Progenitor cell of endocrine pancreas (in vitro differentiated cells): ENCODE measurements at places on chromosomes 16 and 17. TPM values are rescaled to one million over a fixed set of nuclear protein-coding genes. Genes with fewer than 3 reads are reported as not detected.

The PSME3 gene
- total RNA-seq = 121 and 129 TPM in 2 replicates

The FSCN2 gene
- total RNA-seq = 4.8 and 5.3 TPM in 2 replicates

The CSH1 gene
- not detected in 2 replicates for total RNA-seq

The CNTNAP4 gene
- total RNA-seq = 0.33 and 0.74 TPM in 2 replicates

The GNG13 gene
- not detected in 2 replicates for total RNA-seq

The RAB37 gene
- total RNA-seq = 3.2 TPM in 2 replicates

The NOXO1 gene
- 0.93 and 1.5 TPM in 2 replicates for total RNA-seq

DNA sequence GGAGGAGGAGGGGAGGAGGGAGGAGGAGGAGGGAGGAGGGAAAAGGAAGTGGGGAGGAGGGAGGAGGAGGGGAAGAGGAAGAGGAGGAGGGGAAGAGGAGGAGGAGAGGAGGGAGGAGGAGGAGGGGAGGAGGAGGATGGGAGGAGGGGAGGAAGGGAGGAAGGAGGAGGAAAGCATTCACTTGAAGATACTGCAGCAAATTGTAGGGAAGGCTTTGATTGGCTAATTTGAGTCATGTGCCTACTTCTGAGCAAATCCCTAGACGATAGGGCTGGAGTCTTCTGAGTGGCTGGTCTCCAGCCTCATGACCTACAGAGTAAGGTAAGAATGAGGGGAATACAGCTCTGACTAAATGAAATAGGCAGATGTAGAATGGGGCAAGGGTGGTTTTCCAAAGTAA lies 783.2 kb upstream of the RBFOX1 start:
- DNase-seq = no peak
- no peak overlapping the region for H3K4me3 ChIP-seq
- no peaks in the 10 kb centered on the region for H3K36me3 ChIP-seq
- H3K4me1 ChIP-seq = no peaks in the 10 kb centered on the region

GRCh38 chr16:11012841-11013240 lies 68.5 kb downstream of the CLEC16A start:
- no peak for DNase-seq
- H3K27me3 ChIP-seq = no peaks in the 10 kb centered on the region
- peaks cover 3% of the 10 kb centered on the region for H3K4me1 ChIP-seq
- H3K4me3 ChIP-seq = no peak overlapping the region
- H3K36me3 ChIP-seq = peaks cover 11% of the 10 kb centered on the region
- H3K27ac ChIP-seq = no peak overlapping the region

GRCh38 chr17:58446086-58446485 lies 28.8 kb upstream of the RNF43 start:
- no peaks in the 10 kb centered on the region for H3K4me1 ChIP-seq
- no peak overlapping the region for H3K4me3 ChIP-seq
- DNase-seq = no peak
- no peaks in the 10 kb centered on the region for H3K36me3 ChIP-seq
- peaks cover 19% of the 10 kb centered on the region for H3K27me3 ChIP-seq

GRCh38 chr17:76039121-76039520 lies 12.0 kb upstream of the EVPL start:
- H3K36me3 ChIP-seq = peaks cover 24% of the 10 kb centered on the region
- DNase-seq = no peak
- no peaks in the 10 kb centered on the region for H3K27me3 ChIP-seq
- no peaks in the 10 kb centered on the region for H3K4me1 ChIP-seq

GRCh38 chr17:34377078-34377823 lies 14.2 kb upstream of the CCL1 start:
- H3K27ac ChIP-seq = no peak overlapping the region
- no peaks in the 10 kb centered on the region for H3K36me3 ChIP-seq
- H3K27me3 ChIP-seq = peaks cover 2% of the 10 kb centered on the region
- no peak for DNase-seq
- H3K4me1 ChIP-seq = peaks cover 11% of the 10 kb centered on the region
- H3K4me3 ChIP-seq = no peak overlapping the region

GRCh38 chr17:21475571-21475970 lies 99.4 kb downstream of the KCNJ12 start:
- no peak for DNase-seq
- H3K36me3 ChIP-seq = no peaks in the 10 kb centered on the region
- H3K27me3 ChIP-seq = peaks cover 78% of the 10 kb centered on the region
- no peak overlapping the region for H3K27ac ChIP-seq
- H3K4me3 ChIP-seq = no peak overlapping the region
- no peaks in the 10 kb centered on the region for H3K4me1 ChIP-seq

GRCh38 chr16:9966569-9967157 lies 215.6 kb downstream of the GRIN2A start:
- peaks cover 5% of the 10 kb centered on the region for H3K27me3 ChIP-seq
- no peaks in the 10 kb centered on the region for H3K36me3 ChIP-seq
- H3K27ac ChIP-seq = no peak overlapping the region

DNA sequence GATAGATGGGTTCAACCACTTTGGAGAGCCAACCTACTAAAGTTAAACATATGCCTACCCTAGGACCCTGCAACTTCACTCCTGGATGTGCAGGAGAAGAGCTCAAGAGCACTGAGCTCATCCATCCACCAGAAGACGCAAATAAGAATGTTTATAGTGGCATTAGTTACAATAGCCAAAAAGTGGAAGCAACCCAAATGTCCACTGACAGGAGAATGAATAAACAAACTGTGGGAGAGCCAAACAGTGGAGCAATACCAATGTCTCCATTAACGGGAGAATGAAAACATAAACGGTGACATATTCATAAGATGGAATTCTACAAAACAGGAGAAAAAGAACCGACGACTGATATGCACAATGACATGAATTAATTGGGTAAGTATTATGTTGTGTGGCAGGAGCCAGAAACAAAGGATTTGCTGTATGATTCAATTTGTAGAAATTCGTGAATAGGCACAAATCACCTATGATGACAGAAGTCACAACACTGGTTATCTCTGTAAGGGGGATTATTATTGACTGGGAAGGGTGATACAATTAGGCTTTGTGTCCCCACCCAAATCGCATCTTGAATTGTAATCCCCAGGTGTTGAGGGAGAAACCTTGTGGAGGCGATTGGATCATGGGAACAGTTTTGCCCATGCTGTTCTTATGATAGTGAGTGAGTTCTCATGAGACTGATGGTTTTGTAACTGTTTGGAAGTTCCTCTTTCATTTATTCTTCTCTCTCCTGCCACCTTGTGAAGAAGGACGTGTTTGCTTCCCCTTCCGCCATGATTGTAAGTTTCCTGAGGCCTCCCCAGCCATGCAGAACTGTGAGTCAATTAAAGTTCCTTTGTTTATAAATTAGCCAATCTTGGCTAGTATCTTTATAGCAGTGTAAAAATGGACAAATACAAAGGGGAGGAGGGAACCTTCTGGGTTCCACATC lies 57.9 kb upstream of the PLCG2 start:
- no peak overlapping the region for H3K27ac ChIP-seq
- peaks cover 7% of the 10 kb centered on the region for H3K4me1 ChIP-seq
- no peaks in the 10 kb centered on the region for H3K36me3 ChIP-seq
- no peak overlapping the region for H3K4me3 ChIP-seq
- peaks cover 10% of the 10 kb centered on the region for H3K27me3 ChIP-seq

- H3K27ac ChIP-seq = no peak overlapping the region
- DNase-seq = no peak
- no peak overlapping the region for H3K4me3 ChIP-seq
- no peaks in the 10 kb centered on the region for H3K36me3 ChIP-seq
- peaks cover 3% of the 10 kb centered on the region for H3K27me3 ChIP-seq
These were observed 20.3 kb upstream of the CACNG3 start for GRCh38 chr16:24235806-24236205.

DNA sequence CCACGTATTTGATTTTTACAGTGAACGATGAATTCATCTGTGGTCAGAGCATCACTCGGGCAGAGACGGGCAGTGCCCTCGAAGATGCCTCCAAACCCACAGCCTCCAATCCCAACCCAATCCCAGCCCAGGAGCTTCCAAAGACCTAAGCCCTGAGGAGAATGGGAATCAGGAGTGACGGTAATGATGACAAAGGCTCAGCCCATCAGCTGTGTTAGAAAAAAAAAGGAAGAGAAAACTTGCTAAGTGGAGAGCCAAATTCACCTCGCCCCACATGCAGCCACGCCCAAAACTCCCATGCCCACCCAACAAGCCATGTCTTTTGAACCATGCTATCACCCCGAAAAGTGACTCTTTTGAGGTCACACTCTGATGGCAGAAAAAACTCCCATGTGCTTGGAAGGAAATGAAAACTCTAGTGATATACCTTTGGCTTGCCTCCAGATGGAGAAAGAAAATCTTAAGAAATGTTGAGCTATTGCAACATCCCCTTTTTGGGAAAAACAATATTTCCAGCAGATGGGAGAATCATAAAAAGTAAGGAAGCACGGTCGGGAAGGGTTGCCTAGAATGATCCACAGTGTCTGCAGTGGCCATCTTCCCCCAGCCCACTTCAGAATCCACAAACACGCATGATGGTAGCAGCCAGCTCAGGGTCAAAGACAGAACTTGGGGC lies 37.7 kb downstream of the XYLT1 start:
- no peak overlapping the region for H3K4me3 ChIP-seq
- no peaks in the 10 kb centered on the region for H3K36me3 ChIP-seq
- no peak overlapping the region for H3K27ac ChIP-seq
- DNase-seq = no peak
- H3K27me3 ChIP-seq = no peaks in the 10 kb centered on the region
